CD8-positive, alpha-beta memory T cell (primary cell): ENCODE measurements at places on chromosomes 13 and 19. TPM values are rescaled to one million over a fixed set of nuclear protein-coding genes. Genes with fewer than 3 reads are reported as not detected.

TOMM40 gene
- polyA plus RNA-seq, result 41.4 TPM

PDX1 gene
- polyA plus RNA-seq, result not detected

PIH1D1 gene
- 81.8 TPM for polyA plus RNA-seq

SLC46A3 gene
- 24.9 TPM for polyA plus RNA-seq

ZNF569 gene
- polyA plus RNA-seq, result 3.8 TPM

KLK14 gene
- polyA plus RNA-seq, result not detected

FPR1 gene
- not detected for polyA plus RNA-seq

PSG1 gene
- not detected for polyA plus RNA-seq

EPSTI1 gene
- 17.3 TPM for polyA plus RNA-seq

ATP8B3 gene
- polyA plus RNA-seq, result 2.4 TPM

DNA sequence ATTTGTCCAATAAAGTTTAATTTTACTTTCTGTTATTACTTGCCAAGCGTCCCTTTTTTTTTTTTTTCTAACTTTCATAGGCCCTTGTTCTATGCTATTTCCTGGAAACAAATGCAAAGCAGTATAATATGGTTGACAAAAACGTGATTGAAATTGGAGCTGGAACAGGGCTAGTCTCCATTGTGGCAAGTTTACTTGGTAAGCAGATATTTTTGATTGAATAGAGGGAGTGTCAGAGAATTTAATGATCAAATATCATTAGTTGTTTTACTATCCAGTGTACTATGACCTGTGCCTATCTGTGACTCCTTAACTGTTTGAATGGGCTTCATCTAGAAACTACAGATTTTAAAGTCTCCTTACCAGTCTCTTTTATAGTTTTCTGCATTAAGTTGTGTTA, 46.7 kb downstream of the ERCC5 start:
- no peak for DNase-seq

DNA sequence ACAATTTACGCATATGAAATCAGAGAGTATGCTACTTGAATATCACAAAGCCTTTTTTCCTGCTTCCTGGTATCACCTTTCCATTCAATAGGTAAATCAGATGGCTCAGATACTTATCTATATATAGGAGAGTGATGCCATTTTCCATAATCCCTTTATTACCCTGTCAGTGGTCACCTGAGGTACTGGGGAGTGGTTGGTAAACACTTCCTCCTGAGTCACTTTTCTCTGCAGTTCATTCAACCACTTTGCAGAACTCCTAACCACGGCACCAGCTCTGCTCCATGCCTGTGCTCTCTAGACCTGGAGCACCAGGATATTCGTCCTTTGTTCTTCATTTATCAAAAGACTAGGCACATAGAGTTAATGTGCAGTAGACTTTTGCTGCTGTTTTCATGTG, 748.5 kb upstream of the KLHL1 start:
- no peak for DNase-seq

- DNase-seq, result no peak
Measured at GRCh38 chr13:66222127-66222526, 1008.0 kb downstream of the PCDH9 start.

GRCh38 chr13:49022472-49023144, 46.9 kb downstream of the FNDC3A start:
- DNase-seq, result no peak

DNA sequence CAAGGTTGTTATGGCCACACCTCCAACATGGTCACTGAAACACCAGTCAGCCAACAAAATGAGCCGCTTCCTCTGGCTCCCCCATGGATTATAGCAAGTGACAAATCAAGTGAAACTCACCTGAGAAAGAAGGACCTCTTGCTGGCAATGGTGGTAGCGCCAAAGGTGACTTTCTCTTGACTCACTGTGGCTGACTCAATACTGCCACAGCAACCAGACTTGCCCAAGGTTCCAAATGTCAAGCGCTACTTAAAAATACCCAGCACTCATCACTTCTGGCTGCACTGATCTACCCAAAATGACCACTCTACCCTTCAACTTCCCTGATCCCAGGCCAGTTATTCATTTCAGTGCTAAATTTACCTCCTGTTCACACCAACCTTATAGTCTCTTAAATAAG, 495.5 kb downstream of the FOXO1 start:
- no peak for DNase-seq

GRCh38 chr19:1587872-1588271, 4.8 kb downstream of the MBD3 start:
- no peak for DNase-seq

GRCh38 chr13:27465611-27466010, 15.2 kb upstream of the MTIF3 start:
- no peak for DNase-seq

GRCh38 chr19:1062387-1063029, 4.5 kb upstream of the ARHGAP45 start:
- DNase-seq, result no peak

GRCh38 chr13:77865622-77866021, 53.0 kb downstream of the EDNRB start:
- no peak for DNase-seq

- DNase-seq, result no peak
Measured at GRCh38 chr19:58474291-58474996, 1.7 kb upstream of the ZNF446 start.

GRCh38 chr19:18432275-18433014, 5.5 kb downstream of the ISYNA1 start:
- DNase-seq, result no peak

GRCh38 chr13:85031771-85032170, 767.4 kb downstream of the SLITRK6 start:
- no peak for DNase-seq

GRCh38 chr13:42495255-42495654, 78.7 kb upstream of the TNFSF11 start:
- DNase-seq, result no peak

DNA sequence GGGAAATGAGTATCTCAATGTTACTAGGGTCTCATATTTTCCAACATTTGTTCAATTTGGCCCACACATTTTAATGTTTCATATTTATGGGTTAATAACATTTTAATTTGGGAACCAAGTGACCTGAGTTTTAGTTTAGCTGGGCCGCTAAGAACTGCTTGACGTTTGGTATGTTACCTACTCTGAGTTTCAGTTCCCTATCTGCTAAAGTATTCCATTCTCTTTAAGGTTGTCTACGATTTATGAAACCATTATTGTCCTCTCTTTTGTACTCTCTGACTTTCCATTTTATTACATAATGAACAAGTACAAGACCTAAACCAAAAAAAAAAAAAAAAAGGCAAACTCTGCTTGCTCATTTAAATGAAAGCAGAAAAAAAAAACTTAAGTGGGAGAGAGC, 89.9 kb downstream of the FGF14 start:
- DNase-seq, result no peak

GRCh38 chr19:48363500-48363809, 285 bp downstream of the TMEM143 start:
- no peak for DNase-seq

GRCh38 chr13:45542391-45542790, 73.1 kb downstream of the ERICH6B start:
- no peak for DNase-seq

DNA sequence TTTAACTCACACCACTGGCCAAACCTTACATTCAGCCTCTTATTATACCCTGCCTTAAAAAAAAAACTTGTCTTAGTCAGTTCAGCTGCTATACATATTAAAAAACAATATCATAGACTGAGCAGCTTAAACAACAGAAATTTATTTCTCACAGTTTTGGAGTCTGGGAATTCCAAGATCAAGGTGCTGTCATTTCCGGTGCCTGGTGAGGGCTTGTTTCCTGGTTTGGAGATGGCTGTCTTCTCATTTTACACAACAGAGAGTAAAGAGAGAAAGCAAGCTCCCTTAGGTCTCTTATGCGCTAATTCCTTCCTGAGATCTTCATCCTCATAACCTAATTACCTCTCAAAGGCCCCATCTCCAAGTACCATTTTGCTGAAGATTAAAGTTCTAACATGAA, 769.2 kb downstream of the DIAPH3 start:
- no peak for DNase-seq

DNA sequence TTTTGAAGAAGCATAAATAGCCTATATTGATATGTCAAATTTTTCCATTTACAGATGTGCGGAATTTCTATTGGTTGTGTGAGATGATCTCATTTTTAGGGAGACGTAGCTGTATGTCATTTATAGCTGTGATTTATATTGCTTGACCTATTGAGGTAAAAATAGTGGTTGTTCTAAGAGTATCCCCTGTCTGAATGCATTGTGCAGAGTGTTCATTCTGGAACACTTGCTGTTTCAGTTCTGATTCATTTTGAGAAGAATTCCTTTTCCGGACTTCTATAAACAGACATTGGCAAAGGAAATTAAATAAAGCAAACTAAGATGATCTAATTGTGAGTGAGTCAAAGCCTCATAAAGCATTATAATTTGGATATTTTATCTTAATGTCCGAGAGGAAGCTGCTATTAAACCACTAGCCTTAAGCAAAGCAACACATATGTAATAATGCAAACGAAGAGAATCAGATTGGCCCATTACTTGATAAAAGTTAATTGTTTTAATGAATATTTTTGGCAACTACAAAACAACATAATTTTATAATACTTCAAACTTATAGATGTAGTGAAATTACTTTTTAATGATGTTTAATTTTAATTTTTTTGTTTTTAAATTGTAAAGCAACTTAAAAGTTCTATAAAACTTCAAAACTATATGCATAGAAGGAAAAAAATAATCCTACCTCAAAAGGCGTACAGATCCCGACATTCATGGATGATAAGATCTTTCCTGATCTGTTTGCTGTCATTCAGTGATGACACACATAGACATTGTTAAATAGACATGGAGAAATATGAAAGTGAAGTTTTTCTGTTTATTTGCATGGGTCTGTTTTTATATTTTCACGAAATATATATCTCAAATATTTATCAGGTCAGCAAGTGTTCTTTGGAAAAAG, 942.6 kb upstream of the SLC10A2 start:
- DNase-seq, result no peak

- no peak for DNase-seq
Measured at GRCh38 chr13:98252931-98253470, 75.9 kb upstream of the RNF113B start.

DNA sequence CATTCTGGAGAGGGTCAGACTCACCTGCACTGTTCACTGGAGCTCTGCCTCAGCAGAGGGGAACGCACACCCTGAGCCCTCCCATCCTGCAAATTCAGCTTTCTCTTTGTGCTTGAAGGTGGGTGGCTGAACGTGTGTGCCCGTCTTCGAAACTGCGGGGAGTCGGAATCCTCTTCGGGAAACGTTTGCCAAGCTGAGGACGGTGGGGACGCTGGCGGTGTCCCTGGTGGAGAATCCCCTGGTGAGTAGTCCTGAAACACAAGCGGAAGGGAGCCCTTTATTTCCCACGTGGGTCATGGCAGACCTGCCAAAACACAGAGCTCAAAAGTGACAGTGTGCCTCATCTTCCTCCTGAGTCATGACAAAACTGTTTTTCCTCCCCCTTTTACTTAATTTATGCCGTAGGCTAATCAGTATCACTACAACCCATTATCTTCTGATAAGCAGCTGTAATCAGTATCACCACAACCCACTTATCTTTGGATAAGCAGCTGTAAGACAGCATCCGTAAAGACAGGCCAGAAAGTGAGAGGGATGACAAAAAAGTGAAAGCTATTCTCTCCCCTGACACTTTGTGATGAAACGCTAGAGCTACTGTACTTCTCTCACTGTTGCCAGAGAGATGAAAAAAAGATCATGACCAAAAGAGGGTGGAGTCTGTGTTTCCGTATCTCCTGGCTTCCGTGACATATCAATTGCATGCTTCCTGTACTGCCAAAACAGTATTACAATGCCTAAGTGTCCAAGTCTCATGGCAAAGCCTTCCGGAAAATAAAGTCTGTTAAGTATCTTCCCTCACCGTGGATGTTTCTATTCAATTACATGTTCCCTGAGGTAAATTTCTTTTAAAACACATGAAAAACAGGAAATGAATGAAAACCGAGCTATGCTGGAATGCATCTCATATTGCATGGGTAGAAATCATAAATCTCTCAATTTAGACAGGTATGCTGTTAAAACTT, 155.5 kb downstream of the TBC1D4 start:
- peak; percentile 72 for DNase-seq

GRCh38 chr13:43126420-43126819, 103.0 kb downstream of the DNAJC15 start:
- no peak for DNase-seq

- no peak for DNase-seq
Measured at GRCh38 chr19:11580116-11580515, 2.7 kb upstream of the ACP5 start.

DNA sequence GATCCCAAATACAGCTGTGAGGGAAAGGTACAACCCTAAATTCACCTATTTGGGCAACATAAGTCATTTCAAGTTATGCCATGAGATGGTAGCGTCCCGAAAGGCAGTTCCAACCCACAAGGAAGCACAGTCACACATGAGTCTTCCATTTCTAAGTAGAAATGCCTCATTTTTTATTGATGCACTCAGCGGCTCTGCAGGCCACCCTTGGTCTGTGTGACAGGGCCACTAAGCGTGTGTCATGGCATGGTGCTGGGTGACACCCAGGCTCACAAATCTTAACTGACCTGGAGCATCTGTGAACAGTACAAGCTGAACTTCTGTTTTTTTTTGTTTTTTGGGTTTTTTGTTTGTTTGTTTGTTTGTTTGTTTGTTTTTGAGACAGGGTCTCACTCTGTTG, 15.1 kb downstream of the RAB20 start:
- DNase-seq, result no peak

DNA sequence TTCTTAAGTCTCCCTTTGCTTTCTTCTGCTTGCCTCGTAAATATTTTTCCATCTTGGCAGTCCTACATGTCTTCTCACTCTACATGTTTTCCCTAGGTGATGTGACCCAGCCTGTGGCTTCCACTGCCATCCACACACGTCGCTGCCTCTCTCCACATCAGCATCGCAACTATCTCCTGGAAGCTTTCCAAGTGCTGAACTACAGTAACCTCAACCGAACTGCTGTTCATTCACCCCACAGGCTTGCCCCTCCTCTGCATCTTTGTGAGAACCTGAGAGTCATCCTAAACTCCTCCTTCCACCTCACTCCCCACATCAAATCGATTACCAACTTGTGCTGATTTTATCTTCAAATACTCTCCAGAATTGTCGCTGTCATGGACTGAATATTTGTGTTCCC, 41.2 kb upstream of the USPL1 start:
- peak; percentile 67 for DNase-seq
